Stimulated activated CD8-positive, alpha-beta memory T cell treated with anti-CD3 and anti-CD28 coated beads, Interleukin-15, amount 100 ng/mL, for 48 hours (primary cell): ENCODE measurements at places on chromosomes 4 and X.

DNA sequence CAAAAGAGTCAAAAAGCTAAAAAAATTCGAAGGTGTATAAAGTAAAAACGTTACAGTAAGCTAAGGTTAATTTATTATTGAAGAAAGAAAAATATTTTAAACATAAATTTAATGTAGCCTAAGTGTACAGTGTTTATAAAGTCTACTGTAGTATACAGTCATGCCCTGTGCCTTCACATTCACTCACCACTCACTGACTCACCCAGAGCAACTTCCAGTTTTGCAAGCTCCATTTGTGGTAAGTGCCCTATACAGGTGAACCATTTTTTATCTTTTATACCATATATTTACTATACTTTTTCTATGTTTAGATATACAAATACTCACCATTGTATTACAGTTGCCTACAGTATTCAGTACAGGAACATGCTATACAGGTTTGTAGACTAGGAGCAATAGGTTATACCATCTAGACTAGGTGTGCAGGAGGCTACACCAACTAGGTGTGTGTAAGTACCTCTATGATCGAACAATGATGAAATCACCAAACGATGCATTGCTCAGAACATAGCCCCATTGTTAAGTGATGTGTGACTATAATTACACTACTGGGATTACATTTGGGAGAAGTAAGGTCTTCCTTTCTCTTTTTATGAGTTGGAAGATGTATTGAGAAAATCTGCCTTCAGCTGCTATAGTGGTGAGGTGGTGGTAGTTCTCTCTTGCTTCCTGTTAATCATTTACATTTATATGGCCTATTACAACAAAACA is 27.2 kb downstream of the TMSB4X start:
- no peak for DNase-seq

DNA sequence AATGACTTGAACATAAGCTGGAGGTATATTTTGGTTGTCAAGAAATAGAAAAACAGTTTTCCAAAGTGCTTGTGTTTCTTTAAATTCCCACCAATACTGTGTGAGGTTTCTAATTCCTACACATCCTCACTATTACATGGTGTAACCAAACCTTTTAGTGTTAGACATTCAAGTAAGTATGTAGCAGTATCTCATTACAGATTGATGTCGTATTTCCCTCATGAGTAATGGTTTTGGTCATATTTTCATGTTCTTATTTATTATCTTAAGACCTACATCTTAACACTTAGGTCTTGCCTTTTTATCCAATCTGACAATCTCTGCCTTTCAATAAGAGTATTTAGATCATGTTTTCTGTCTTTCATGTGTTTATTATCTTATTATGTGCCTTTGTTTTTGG is 253.7 kb upstream of the ANXA10 start:
- no peak for DNase-seq

DNA sequence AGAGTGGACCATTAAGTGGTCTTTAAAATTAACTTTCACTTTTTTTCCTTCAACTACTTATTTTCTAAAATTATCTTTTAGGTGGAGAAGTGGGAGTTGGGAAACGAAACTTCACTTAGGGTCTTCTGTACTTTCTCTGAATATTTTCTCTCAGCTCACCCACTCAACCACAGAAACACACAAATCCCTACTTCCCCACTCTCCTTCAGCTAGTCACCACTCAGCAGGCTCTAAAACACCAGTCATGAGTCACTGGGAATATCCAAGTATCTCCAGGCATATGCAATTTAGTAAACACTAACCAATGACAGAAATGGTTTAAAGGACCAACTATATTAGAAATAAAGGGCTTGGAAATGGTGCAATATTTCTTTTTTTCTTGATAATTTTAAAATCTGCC is 153.0 kb upstream of the RPS6KA6 start:
- no peak for DNase-seq

DNA sequence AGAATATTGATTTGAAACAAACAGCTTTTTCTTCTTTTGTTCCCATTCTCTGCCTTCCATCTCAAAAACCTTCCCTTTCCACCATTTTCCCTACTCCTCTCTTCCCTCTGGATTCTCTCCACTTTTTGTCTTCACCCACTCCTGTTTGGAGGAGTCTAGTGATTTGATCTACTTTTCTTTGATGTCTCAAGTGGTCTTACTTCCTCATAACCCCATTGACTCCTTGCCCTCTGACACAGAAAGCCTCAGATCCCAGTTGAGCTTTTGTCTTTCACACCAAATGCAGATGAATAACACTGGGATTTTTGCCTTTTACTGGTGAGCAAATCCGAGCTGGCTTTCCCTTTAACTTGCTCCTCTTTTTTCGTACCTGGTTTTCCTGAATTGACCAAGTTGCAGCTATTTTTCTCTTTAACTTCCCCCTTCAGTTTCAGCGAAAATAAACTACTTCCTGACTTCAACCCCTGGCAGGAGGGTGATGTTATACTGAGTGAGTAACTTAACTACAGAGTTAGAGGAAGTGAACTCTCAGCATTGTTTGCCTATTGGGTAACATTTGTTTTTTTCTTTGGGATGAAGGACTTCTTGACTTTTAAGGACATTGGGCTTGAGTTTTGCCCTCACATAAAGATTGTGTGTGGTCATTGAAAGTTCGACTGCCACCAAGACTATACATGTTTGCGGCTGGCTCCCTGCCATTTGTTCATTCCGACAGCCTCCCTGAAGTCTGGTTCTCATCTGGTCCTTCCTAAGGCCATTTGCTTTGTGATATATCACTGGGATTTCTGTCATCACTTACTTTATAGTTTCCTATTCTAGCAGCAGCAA is 392.8 kb upstream of the NR3C2 start:
- no peak for DNase-seq

GRCh38 chr4:98352940-98353339 is 91.8 kb downstream of the RAP1GDS1 start:
- no peak for DNase-seq

DNA sequence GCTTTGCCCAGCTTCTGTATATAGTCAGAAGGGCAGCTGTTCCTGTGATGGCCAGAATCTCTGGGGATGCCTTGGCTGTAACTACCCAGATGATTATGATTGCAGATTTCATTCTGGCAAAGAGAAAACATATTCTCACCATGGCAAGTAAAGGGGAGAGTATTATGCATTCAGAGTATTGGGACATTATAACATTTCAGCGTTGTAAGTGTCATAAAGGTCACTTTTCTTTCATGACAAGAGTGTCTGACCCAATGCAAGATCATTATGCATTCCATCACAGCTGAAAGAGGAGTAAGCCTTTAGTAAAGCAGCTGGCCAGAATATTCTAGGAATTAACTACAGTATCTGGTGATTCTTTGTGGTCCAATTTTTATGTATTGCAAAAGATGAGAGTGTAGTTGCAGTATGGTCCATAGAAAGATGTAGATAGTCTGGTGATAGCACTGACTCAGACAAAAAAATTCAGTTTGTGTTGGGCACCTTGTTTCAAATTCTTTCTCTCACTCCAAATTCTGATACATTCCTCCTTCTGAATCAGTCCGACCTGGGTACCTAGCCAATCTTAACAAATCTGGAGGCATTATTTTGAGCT is 2366.3 kb downstream of the PCDH7 start:
- DNase-seq: no peak
